ENCODE measurements at places on chromosomes 11 and 22.

DNA sequence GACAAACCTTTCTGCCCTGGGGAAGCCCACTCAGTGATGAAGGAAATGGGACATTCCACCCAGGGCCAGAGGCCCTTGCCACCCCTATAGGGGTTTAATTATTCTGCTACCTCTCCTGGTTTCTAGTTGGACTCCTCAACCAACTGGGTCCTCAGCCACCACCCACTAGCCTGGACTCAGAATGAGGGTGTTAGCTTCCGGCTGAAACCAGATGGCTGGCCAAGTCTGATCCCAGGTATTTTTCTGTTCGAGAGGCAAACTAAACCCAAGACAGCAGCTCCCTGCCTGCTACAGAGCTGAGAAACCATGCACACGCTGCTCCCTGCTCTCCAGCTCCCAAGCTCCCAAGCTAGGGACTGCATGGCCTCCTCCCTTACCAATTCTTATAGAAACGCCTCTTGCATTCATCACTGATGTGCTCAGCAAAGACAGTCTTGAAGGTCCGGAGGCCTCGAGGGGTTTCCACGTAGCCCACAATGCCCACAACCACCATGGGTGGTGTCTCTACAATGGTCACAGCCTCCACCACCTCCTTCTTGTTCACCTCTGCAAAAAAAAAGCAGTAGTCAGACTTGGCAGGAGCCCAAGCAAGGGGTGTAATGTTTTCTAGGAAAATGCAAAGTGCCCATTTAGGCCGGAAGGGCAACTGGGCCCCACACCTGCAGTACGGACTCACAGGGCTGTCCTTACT, 2.2 kb downstream of the RPL3 start:
- DNase-seq = no peak

GRCh38 chr22:50049299-50050195, 8.6 kb downstream of the TTLL8 start:
- DNase-seq = no peak

GRCh38 chr11:2522631-2523255, 77.9 kb downstream of the KCNQ1 start:
- no peak for DNase-seq

GRCh38 chr22:31556627-31557203, 60.4 kb downstream of the SFI1 start:
- DNase-seq = no peak

GRCh38 chr22:50483106-50483505, 1.8 kb downstream of the ADM2 start:
- DNase-seq = no peak

DNA sequence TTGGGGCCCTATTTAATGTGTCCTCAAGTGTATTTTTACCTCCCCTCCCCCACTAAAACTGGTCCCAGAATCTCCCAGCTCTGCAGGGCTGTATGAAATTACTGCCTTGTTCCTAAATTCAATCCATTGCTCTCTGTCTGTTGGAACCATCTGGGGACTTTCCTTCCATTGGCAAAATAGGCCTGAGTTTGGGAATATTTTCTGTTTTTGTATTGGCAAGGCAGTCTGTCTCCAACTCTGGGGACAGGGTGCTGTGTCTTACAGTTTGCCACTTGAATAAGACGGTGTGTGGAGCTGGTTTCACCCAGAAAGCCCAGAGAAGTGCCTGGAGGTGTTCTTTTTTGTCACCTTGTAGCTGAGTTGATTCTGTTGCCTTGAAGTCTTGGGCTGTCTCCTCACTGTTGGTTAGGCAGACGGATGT, 1.3 kb downstream of the PACS1 start:
- no peak for DNase-seq

- DNase-seq = no peak
These were observed 95.3 kb upstream of the TBCEL start for GRCh38 chr11:120928627-120929026.

- DNase-seq = no peak
These were observed 20.4 kb downstream of the GGT5 start for GRCh38 chr22:24224468-24224867.

GRCh38 chr11:75839851-75840250, 24.8 kb downstream of the UVRAG start:
- DNase-seq = no peak

DNA sequence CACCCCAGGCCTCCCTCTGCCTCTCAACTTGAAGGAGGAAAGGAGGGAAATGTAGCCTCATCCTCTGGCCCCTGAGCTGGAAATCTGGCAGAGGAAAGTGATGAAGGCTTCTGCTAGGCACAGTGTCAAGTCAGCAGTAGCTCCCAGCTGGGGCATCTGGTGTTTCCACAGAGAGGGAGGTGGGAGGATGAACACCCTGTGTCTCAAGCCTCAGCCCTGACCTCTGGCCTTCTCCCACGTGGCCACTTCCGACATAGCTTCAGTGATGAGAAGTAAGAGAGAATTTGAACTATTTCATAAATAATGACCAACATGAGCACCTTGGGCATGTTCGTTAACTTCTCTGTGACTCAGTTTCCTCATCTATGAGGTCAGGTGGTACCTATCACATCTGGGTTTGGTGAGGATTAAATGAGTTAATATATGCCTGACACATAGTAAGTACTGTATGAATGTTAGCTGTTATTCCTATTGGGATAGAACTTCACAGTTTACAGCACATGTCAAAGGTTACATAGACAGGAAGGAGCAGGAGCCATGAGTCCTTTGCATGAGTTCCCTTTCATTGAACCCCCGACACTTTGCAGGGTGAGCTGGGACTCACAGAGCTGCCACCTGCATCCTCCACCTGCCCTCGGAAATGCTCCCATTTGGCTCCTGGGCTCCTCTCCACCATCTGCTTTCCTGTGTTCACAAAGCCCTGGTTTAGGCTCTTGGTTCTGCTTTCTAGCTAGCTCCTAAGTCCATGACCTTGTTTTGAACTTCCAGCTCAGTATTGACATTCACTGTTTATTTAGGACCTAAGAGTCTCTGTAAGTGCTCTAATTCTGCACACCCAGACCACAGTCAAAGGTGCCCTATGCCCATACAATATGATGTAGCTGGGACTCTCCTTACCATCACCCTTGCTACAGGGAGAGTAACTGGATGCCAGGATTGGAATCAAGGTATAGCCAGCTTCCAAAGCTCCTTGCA, 61.7 kb downstream of the CSNK2A3 start:
- no peak for DNase-seq

- DNase-seq = peak; percentile 36
These were observed 878 bp downstream of the RRAS2 start for GRCh38 chr11:14357881-14358728.

- no peak for DNase-seq
These were observed 1260.9 kb downstream of the BRD1 start for GRCh38 chr22:48566741-48567140.

GRCh38 chr22:41504397-41504796, 35.5 kb downstream of the ACO2 start:
- DNase-seq = no peak

DNA sequence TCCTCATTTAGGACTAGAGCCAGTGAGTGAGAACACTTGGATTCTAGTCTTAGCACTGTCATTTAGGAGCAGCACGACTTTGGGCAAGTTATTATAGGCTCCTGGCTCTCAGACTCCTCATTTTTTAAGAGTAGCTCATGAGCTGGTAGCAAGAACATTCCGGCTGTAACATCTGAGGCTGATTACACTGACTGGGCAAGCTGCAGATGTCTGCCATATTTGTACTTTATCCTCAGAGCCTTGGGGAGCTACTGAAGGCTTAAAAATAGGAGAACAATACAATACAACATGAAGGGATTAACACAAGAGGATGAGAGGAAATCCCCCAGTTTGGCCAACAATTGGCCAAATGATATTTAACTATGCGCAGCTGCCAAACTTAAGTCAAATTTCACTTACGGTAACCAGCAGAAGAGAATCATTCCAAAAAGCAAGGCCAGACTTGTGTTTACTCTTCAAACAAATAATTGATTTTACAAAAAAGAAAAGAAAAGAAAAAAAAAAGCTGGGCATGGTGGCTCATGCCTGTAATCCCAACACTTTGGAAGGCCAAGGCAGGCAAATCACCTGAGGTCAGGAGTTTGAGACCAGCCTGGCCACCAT, 113.1 kb upstream of the ARHGAP42 start:
- no peak for DNase-seq

GRCh38 chr11:116404462-116404798, 368.4 kb downstream of the BUD13 start:
- no peak for DNase-seq

DNA sequence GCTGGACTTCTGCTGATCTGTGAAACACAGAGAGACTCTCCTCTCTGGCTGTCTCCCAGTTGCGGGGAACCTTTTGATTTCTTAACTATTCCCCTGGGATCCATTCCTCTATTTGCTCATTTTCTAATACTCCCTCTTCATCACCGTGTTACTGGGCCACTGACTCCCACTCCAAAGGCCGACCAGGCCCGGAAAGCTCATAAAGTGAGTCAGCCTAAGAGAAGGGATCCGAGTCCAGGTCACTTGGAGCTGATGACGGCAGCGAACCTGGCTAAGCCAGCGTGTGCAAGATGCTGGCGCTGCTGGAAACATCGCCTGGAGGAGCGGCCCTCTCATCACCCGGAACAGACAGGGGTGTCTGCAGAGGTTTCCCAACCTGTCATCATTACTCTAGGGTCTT, 112.8 kb downstream of the FBXO7 start:
- DNase-seq = no peak

DNA sequence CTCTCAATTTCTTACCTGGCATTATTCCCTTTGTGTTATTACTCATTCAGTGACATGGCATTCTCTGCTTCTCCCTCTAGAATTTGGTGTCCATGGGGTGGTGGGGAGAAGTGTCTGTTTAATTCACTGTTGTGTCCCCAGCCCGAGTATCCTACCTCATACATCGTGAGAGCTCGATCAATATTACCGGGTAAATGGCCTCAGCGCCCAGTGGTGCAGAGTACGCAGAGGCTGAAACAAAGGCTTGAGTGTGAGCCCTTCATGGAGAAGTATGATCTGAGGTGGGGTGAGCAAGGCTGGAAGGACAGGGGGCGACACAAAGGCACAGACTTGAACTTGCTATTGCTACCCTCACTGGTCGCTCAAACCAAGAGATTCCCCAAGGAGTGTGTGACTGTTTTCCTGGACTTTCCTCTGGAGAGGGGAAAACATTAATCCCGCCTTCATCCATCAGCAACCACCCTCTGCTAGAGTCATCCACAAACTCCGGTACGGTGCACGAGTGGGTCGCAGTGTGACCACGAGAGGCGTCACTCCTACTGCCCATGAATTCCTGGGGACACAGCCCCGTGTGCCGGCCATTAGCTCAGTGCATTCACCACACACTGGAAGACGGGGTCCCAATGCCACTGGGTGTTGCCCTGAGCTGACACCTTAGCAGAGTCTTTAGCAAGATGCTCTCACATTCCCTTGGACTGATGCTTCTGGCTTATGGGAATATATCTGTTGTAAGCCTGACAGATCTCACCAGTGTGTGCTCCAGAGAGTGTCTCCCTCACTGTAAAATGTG, 35.0 kb upstream of the CCND1 start:
- no peak for DNase-seq

DNA sequence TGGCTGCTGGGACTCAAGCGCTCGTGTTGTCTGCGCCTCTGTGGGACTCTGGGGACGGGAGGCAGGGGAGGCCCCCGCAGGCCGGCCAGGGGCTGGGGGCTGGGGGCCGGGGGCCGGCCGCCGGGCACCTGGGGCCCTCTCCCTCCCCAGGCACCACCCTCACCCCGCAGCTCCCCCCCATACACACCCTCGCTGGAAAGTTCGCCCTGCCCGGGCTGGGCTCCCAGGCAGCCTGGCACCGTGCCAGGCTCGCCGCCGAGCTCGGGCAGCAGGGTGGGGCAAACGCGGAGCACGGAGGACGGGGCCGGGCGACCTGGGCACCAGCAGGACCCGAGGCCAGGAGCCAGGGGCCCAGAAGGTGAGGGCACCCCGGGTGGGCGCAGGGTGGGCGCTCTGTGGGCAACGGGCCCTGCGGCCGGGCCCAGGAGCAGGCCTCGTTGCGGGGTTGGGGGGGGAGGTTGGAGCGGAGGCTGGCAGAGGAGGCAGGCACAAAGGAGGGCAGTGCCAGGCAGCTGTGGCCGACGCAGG, 76.7 kb upstream of the WNT7B start:
- no peak for DNase-seq

- DNase-seq = no peak
These were observed 22.0 kb upstream of the TFIP11 start for GRCh38 chr22:26534171-26534855.

GRCh38 chr11:102733232-102733875, 8.6 kb upstream of the MMP8 start:
- DNase-seq = no peak

DNA sequence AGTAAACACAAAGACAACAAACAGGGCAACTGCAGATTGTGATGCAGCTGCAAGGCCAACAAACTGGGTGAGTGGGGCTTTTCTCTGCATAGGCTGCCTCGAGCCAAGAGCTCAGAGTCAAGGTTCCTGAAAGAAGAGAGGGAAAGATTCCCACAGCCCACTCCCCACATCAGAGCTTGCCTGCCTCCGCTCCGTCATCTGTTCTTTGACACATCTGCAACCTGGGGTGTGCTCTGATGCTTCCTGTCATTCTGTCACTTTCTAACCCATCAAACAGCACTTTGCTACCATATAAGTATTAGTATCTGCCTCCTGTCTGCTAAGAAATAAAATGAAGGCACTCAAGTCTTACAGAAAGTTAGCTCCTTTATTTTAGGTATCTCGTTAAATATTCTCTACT, 46.9 kb downstream of the C22orf31 start:
- DNase-seq = no peak

DNA sequence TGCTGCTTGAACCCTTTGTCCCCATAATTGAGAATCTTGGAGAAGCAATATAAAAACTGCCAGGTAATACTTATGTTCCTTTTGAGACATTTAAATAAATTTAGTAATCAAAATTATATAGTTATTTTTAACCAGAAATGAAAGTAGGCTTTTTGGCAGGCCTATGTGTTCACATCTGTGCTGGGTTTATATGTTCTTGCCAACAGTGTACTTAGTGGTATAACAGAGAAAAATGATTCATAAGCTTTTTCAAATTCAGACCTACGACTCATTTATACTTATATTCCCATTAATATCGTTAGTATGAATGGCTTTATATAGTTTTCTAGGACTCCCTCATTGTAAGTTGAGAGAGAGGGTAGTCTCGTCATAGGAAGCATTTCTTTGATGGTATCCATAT, 79.0 kb downstream of the DDX10 start:
- no peak for DNase-seq

DNA sequence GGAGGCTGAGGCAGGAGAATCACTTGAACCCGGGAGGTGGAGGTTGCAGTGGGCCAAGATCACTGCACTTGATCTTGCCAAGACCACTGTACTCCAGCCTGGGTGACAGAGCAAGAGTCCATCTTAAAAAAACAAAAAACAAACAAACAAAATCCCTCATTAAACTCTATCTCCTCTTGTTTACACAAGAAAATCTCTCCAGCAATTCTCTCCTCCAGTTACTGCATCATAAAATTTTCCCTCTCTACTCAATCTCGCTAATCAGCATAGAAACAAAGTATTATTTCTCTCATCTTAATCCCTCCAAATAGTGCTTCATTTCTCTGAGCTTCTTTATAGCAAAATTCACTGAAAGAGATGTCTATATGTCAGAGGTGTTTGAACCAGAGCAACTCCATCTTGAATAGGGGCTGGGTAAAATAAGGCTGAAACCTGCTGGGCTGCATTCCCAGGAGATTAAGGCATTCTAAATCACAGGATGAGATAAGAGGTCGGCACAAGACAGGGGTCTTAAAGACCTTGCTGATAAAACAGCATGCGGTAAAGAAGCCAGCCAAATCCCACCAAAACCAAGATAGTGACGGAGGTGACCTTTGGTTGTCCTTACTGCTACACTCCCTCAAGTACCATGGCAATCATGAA, 19.8 kb downstream of the MTMR2 start:
- no peak for DNase-seq
